Amniotic epithelial cell (primary cell): ENCODE measurements at places on chromosomes 6 and 20.

GRCh38 chr6:107292715-107293271 lies 166.6 kb downstream of the PDSS2 start:
- peak; percentile 46 for DNase-seq

- no peak for DNase-seq
These were observed 7.0 kb upstream of the TUBB2A start for GRCh38 chr6:3164388-3164787.

GRCh38 chr6:28251661-28252008 lies 434 bp downstream of the ZKSCAN4 start:
- DNase-seq: no peak

- DNase-seq: no peak
These were observed 256.9 kb downstream of the ERMARD start for GRCh38 chr6:170008294-170008785.

- DNase-seq: no peak
These were observed 24.7 kb downstream of the PACSIN1 start for GRCh38 chr6:34490390-34491090.

GRCh38 chr6:145801021-145801420 lies 13.6 kb downstream of the FBXO30 start:
- DNase-seq: no peak

GRCh38 chr6:114170958-114171387 lies 171.8 kb downstream of the HS3ST5 start:
- no peak for DNase-seq

GRCh38 chr6:91608428-91608827 lies 1021.6 kb upstream of the MAP3K7 start:
- DNase-seq: no peak

- no peak for DNase-seq
These were observed 9.0 kb upstream of the MICA start for GRCh38 chr6:31394381-31394780.
